ENCODE measurements at places on chromosomes 1 and 21.

- no peak for DNase-seq
Observed at GRCh38 chr1:48644905-48645605, 131.6 kb downstream of the BEND5 start.

DNA sequence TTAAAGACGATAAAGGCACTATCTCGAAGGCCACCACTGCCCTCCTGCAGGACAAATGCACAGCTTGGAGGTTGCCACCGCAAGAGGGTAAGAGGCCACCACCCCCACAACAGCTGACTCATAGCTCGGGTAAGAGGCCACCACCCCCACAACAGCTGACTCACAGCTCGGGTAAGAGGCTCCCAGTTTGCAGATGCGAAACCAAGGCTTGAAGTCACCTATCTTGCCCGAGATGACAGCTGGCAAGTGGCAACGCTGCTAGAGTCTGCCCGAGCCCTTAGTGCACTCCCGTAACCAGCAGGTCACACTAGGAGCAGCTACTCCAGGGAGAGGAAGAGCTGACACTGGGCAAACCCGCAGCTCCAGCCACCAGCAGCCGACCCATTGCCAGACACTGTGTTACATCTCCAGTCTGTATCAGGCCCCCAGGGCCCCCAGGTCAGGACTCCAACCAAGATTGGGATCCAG, 17.1 kb upstream of the SPSB1 start:
- no peak for DNase-seq

DNA sequence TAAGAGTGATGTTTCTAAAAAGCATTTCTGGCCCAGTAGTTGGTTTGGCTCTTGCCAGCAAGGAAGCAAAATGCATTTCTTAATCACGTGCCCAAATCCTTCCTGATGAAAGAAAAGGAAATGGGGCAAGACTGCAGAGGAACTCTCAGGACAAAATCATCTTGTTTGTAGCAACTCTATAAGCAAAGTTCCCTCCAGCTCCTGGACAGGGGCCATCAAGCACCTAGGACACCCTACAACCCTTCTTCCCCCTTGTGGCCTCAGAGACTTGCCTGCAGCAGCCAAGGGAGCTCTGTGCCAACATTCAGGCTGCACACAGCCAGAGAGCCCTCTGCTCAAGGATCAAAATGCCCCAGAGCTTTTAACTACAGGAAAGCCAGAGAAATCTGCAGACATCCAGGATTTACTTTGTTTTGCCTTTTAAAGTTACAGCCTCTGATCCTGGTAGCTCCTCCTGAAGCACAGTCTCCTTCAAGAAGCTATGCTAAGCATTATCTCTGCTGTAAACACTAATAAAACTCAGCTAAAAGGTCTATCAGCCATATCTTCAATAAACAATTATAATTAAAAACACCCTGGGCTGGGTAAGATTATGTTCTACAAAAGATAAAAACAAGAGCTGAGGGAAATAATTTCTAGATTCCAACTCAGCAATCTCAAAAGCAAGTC, 105.0 kb downstream of the KIAA0319L start:
- no peak for DNase-seq

DNA sequence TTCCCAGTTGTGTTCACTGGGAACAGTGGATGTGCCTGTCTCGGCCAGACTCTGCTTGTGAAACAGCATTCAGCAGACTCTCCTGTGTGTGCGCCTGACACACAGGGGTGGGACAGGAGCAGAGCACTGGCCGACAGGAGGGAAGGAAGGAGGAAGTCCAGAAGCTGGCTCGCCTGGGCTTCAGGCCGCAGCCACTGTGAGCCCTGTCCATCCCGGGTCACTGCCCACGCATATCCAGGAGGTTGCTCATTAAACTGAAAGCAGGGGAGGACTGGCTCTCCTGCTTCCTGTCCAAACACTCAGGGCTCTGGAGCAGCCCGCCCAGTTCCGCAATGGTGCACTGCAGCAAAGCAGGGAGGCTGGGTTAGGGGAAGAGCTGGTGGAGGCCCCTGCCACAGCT, 218.7 kb upstream of the VAMP3 start:
- no peak for DNase-seq

DNA sequence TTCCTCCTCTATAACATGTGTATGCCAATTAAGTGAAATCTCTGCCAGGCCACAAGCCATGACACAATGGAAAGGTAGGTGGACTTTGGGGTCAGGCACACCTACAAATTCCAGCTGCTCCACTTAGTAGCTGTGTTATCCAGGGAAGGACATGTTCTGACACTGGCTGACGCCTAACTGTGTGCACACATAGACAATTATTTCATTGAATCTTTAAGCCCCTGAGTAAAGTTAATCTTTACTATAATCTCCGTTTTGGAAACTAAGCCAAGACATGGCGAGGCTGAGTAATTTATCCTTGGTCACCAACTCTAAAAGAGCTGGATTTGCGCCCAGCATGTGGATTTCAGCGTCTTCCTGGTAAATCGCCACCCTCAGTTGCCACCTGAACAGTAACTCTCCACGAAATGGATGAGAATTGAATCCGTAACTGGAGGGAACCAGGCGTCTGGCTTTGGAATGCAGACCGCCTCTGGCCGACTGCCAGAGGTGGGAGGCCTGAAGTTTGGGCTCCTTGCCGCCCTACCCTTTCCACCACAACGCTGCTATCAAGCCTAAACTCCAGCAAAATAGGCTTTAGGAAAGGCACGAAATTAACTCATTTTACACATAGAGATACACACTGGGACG, 888 bp upstream of the SNRPE start:
- no peak for DNase-seq

- DNase-seq: no peak
Observed at GRCh38 chr1:248807067-248807737, 18.5 kb downstream of the SH3BP5L start.

- no peak for DNase-seq
Observed at GRCh38 chr21:34697826-34698225, 29.0 kb downstream of the CLIC6 start.
